Astrocyte (in vitro differentiated cells and primary cell): ENCODE measurements at places on chromosomes 3 and 15.

DNA sequence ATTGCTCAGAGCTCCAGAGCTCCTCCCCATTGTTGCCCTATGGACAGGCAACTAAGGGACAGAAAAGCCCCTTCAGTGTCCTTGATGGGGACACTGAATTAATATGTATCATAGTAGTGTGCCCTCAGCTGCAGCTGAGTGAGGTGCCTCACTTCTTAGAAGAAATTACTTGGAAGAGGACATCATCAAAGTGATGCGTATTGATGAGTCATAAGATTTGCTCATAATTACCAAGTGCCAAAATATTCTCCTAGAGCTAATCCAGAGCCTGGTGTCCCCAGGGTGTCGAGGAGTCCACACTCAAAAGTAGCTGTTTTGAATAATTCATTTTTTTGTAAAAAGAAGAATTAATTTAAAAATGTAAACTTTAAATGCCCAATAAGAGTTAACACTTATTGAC, 200.7 kb upstream of the SEMA6D start:
- H3K27me3 ChIP-seq, result no peaks in the 10 kb centered on the region
- no peaks in the 10 kb centered on the region for H3K36me3 ChIP-seq
- H3K4me3 ChIP-seq, result no peak overlapping the region
- H3K4me1 ChIP-seq, result peaks cover 19% of the 10 kb centered on the region

GRCh38 chr15:66154581-66154980, 99.0 kb downstream of the MEGF11 start:
- no peaks in the 10 kb centered on the region for H3K36me3 ChIP-seq
- peaks cover 24% of the 10 kb centered on the region for H3K27me3 ChIP-seq
- no peaks in the 10 kb centered on the region for H3K4me1 ChIP-seq
- no peak for DNase-seq

- H3K4me1 ChIP-seq, result no peaks in the 10 kb centered on the region
- H3K4me3 ChIP-seq, result no peak overlapping the region
- H3K36me3 ChIP-seq, result no peaks in the 10 kb centered on the region
These were observed 56.9 kb downstream of the CADPS start for GRCh38 chr3:62818347-62818746.

GRCh38 chr3:125511420-125512118, 8.4 kb downstream of the SNX4 start:
- H3K36me3 ChIP-seq, result peaks cover 14% of the 10 kb centered on the region
- H3K27ac ChIP-seq, result peak overlapping the region; percentile 55
- H3K4me3 ChIP-seq, result no peak overlapping the region
- DNase-seq, result peak; percentile 28

DNA sequence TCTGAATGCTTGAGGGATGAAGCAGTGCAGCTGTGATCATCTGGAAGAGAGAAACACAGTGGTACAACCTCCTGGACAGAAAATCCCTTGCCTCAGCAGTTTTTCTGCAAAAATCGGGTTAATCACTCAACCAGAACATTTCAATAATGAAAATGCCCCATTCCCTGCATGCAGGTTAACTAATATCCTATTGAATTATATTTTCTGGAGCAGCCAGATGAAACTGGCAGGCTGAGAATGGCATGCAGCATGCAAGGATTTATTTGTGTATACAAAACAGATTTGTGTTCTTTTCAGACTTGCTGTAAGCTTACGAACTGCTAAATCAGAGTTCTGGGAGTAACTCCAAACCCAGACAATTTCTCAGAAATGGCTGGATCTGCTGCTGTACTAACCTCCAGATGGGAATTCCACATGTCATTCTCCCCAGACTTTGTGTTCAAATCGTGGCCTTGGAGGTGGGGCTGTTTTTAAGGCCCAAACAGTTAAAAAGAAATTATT, 39.1 kb downstream of the SLC9A9 start:
- no peaks in the 10 kb centered on the region for H3K4me1 ChIP-seq
- DNase-seq, result peak; percentile 19
- H3K27me3 ChIP-seq, result no peaks in the 10 kb centered on the region
- H3K4me3 ChIP-seq, result no peak overlapping the region
- H3K27ac ChIP-seq, result no peak overlapping the region
